ENCODE measurements at places on chromosomes 5 and 9. TPM values are rescaled to one million over a fixed set of nuclear protein-coding genes. Genes with fewer than 3 reads are reported as not detected.

DNA sequence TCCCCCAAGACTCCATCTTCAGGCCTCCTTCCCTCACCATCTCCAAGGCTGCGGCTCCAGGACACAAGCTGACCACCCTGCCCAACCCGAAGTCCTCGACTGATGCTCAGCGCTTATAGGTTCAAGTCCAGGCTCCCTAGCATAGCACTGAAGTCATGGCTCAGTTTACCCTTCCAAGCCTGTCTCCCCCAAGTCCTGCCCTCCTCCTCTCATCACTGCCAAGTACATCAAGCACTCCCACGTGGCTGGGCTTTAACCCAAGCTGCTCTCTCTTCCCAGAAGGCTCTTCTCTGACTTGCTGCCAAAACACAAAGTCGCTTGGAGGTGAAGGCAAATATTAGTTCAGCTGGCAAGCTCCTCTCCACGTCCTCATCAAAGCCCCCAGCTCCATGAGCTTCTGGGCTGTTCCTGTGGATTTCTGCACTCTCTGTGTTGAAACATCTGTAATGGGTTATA lies 22.1 kb upstream of the MARCHF6 start:
- H3K4me3 ChIP-seq: no peak overlapping the region
- H3K27me3 ChIP-seq: no peaks in the 10 kb centered on the region
- peaks cover 5% of the 10 kb centered on the region for H3K4me1 ChIP-seq
- no peaks in the 10 kb centered on the region for H3K36me3 ChIP-seq

- peak; percentile 41 for DNase-seq
- H3K4me3 ChIP-seq: no peak overlapping the region
- peak overlapping the region; percentile 58 for H3K27ac ChIP-seq
- no peaks in the 10 kb centered on the region for H3K27me3 ChIP-seq
These were observed 87.0 kb downstream of the FEM1C start for GRCh38 chr5:115457571-115457970.

GRCh38 chr5:139108063-139108824 lies 89.9 kb downstream of the SIL1 start:
- H3K27ac ChIP-seq: no peak overlapping the region
- H3K27me3 ChIP-seq: no peaks in the 10 kb centered on the region
- DNase-seq: no peak
- no peak overlapping the region for H3K4me3 ChIP-seq
- peaks cover 6% of the 10 kb centered on the region for H3K4me1 ChIP-seq

GRCh38 chr5:16812911-16813310 lies 123.2 kb downstream of the MYO10 start:
- no peak overlapping the region for H3K27ac ChIP-seq
- DNase-seq: no peak
- no peaks in the 10 kb centered on the region for H3K27me3 ChIP-seq
- H3K4me3 ChIP-seq: no peak overlapping the region
- H3K4me1 ChIP-seq: peaks cover 15% of the 10 kb centered on the region
- H3K36me3 ChIP-seq: no peaks in the 10 kb centered on the region

- H3K27ac ChIP-seq: no peak overlapping the region
- no peaks in the 10 kb centered on the region for H3K4me1 ChIP-seq
- H3K36me3 ChIP-seq: no peaks in the 10 kb centered on the region
- H3K4me3 ChIP-seq: no peak overlapping the region
These were observed 102.2 kb downstream of the PARP8 start for GRCh38 chr5:50768634-50769033.

Gene CLIC3
- 4.0 TPM for total RNA-seq

Gene INSL4
- total RNA-seq: not detected

- peak overlapping the region; percentile 63 for H3K27ac ChIP-seq
- H3K4me1 ChIP-seq: peaks cover 6% of the 10 kb centered on the region
- H3K36me3 ChIP-seq: no peaks in the 10 kb centered on the region
- H3K27me3 ChIP-seq: no peaks in the 10 kb centered on the region
- no peak overlapping the region for H3K4me3 ChIP-seq
These were observed 5.2 kb downstream of the ARSB start for GRCh38 chr5:78979909-78980308.

Gene EGFLAM
- 5.1 TPM for total RNA-seq

DNA sequence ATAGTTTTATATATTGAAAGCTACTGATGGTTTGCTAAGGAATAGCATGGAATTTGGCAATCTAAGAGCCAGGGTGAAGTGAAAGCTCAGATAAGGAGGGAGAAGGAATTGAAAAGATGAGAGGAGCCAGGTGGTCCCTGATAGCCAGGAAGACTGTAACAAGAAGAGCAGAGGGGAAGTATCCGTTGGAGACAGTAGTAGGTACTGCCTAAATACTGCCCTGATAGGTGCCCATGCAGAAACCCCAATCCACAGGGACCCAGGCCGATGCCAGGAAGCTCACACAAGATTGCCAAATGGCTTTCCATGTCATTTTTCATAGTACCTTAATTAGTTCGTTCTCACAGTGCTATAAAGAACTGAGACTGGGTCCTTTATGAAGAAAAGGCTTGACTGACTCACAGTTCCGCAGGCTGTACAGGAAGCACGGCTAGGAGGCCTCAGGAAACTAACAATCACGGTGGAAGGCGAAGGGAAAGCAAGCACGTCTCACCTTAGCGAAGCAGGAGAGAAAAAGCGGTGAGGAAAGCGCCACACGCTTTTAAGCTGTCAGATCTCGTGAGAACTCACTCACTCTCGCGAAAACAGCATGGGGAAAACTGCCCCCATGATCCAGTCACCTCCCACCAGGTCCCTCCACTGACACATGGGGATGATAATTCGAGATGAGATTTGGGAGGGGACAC lies 13.0 kb downstream of the ACTL7B start:
- H3K27me3 ChIP-seq: no peaks in the 10 kb centered on the region
- no peak overlapping the region for H3K27ac ChIP-seq
- DNase-seq: no peak
- H3K4me1 ChIP-seq: no peaks in the 10 kb centered on the region
- no peak overlapping the region for H3K4me3 ChIP-seq

Gene LCN9
- total RNA-seq: not detected

DNA sequence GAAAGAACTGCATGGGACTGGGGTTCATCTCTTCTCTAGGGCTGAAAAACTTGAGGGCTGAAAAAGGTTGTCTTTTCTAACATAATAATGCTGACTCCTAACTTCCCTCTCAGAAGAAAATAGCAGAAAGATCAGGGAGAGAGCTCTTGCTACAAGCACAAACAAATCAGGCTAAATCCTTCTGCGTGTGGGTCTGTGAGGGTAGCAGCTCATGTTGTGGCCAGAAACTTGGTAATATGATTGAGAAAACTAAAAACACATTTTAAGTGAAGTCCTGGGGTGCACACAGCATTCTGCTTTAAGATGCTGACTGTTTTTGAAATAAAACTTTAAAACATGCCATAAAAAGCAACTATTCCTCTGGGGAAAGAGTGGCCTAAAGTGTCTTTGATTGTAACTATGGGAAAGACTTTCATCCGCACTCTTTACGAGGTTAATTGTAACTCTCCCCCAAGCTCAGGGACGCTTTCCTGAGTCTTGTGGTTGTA lies 56.7 kb downstream of the SAXO1 start:
- no peaks in the 10 kb centered on the region for H3K36me3 ChIP-seq
- DNase-seq: no peak
- H3K4me3 ChIP-seq: peak overlapping the region; percentile 40
- peaks cover 6% of the 10 kb centered on the region for H3K4me1 ChIP-seq

Gene PCDHB11
- total RNA-seq: 4.3 TPM

Gene NOP16
- 18.1 TPM for total RNA-seq

DNA sequence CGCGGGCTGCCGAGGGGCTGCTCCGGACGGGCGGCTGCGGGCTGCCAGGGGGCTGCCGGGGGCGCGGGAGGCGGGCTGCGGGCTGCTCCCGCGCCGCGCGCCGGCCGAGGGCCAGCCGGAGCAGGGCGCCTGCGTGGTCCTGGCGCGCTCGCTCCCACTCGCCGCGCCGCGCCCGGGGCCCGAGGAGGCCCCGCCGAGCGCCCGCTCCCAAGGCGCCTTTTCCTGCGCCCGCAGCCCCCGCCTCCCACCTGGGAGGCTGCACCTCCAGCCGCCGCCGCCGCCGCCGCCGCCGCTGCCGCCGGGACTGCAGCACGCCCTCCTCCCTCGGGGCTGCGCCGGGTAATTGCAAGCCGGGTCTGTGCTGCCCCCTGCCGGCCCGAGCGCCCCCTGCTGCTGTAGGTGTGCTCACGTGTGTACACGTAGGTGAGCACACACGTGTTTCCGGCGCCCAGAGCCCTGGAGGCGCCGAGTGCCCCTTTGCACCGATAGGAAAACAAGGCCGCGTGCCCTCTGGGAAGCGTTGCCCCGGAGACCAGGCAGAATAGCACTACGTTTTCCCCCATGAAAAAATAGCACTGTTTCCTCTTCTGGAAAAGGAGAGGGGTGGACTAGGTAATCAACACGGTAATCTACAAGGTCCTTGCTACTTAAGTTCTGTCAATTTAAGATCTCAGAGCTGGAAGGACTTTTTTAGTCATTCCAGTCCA lies at the start of gene EPB41L4B:
Gene EPB41L4B, minus strand, starts transcription at position 318 of the 707 bp plus-strand sequence. CDS start 613 bp downstream, outside the sequence.
- peaks cover 2% of the 10 kb centered on the region for H3K4me1 ChIP-seq
- DNase-seq: peak; percentile 95
- H3K4me3 ChIP-seq: peak within 1 kb of the TSS; percentile 46
- peak within 1 kb of the TSS; percentile 62 for H3K27ac ChIP-seq
- H3K36me3 ChIP-seq: no peaks in the 10 kb centered on the region
- H3K27me3 ChIP-seq: no peaks in the 10 kb centered on the region

Gene IL9
- not detected for total RNA-seq

Gene UBQLN1
- total RNA-seq: 95.3 TPM

DNA sequence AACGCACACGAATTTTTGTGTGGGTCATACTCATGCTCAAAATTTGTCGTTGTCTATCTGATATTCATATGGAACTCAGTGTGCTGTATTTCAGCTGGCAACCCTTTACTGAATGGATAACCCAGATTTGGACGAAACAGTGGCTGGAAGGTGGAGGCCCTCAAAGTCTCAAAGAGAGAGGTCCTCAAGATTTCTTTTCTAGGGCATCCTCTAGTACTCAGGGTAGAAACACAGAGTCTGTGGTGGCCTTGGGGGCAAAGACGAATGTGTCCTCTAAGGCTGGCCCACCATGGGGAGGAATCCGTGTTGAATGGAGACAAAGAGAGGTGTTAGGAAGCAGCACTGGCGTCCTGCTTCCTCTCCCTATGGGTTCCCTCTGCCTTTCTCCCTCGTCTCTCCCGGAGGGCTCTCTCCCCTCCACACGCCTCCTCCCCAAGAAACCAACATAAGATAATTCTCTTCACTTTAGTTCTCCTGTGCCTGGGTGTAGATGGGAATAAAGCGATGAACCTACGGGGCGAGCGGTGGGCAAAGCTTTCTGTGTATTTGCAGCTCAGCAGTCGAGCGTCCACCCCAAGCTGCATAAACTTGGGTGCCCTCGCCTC lies 333.7 kb downstream of the CWC27 start:
- H3K27ac ChIP-seq: no peak overlapping the region
- H3K4me3 ChIP-seq: peak overlapping the region; percentile 73
- H3K27me3 ChIP-seq: no peaks in the 10 kb centered on the region
- H3K36me3 ChIP-seq: no peaks in the 10 kb centered on the region

- no peak overlapping the region for H3K27ac ChIP-seq
- no peaks in the 10 kb centered on the region for H3K27me3 ChIP-seq
- DNase-seq: no peak
- no peak overlapping the region for H3K4me3 ChIP-seq
These were observed 111.0 kb upstream of the PTCH1 start for GRCh38 chr9:95627802-95628201.

DNA sequence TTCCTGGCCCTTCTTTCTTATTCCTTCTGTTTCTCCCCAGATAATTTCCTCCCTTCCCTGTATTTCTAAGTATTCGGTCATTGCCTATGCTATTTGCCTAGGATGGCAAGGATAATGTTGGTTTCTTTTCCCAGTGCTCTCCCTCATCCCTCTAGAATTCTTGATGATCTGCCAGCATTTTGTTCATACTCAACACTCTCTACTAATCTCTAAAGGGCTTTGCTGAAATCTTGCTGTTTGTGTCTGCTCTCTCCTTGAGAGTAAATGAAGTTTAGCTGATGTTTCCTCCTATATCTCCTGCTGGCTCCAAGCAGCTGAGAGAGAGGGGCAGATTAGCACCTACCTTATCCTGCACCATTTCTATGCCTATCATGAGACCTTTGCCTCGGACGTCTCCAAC lies 38.1 kb downstream of the AGXT2 start:
- no peak for DNase-seq
- H3K27ac ChIP-seq: no peak overlapping the region
- H3K4me3 ChIP-seq: no peak overlapping the region
- no peaks in the 10 kb centered on the region for H3K4me1 ChIP-seq
- no peaks in the 10 kb centered on the region for H3K27me3 ChIP-seq

Gene NCS1
- 37.4 TPM for total RNA-seq

Measured in kidney (tissue), 22 donors.